ENCODE measurements at places on chromosomes 16 and 17. TPM values are rescaled to one million over a fixed set of nuclear protein-coding genes. Genes with fewer than 3 reads are reported as not detected.

ST3GAL2 gene
- 37.5 TPM for total RNA-seq

ZNF23 gene
- total RNA-seq = 14.3 TPM

SLC35G6 gene
- not detected for total RNA-seq

ABCA9 gene
- total RNA-seq = 1.3 TPM

CSH1 gene
- total RNA-seq = not detected

TPSG1 gene
- not detected for total RNA-seq

DNA sequence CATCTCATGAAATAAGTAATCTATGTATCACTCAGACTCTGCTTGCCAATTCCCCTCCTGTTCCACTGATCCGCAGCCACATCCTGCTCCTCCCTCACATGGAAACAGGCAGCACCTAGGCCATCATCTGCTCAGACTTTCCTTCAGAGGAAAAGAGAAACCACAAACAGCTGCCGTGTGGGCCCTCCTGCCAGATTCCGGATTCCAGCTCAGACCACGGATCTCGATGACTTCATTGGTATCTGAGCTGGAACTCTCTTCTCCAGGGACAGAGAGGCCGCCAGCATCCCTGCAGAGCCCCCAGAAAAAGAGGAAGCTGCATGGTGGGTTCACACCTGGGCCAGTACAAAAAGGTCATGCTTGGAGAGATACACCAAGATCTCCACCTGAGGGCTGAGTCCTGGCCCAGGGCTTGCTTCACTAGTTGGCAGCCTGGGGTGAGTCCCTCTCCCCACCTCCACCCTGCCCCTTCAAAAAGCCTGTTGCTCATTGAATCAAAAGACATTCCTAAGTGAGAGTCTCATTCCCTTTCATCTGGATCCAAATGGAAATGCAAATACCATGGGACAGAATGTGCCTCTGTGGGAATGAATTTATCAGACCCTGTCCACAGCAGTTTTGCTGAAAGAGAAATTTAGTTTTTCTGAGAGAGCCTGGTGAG, 47.2 kb downstream of the HOXB1 start:
- no peak for DNase-seq
- no peak overlapping the region for H3K27ac ChIP-seq
- peaks cover 72% of the 10 kb centered on the region for H3K27me3 ChIP-seq
- H3K36me3 ChIP-seq = no peaks in the 10 kb centered on the region
- H3K4me3 ChIP-seq = no peak overlapping the region

GRCh38 chr17:81018044-81018802, 16.7 kb upstream of the BAIAP2 start:
- H3K27me3 ChIP-seq = no peaks in the 10 kb centered on the region
- no peak for DNase-seq
- H3K4me1 ChIP-seq = peaks cover 25% of the 10 kb centered on the region

- no peaks in the 10 kb centered on the region for H3K27me3 ChIP-seq
- no peak for DNase-seq
- H3K4me1 ChIP-seq = no peaks in the 10 kb centered on the region
- no peak overlapping the region for H3K27ac ChIP-seq
These were observed 37.7 kb downstream of the SLC7A5 start for GRCh38 chr16:87831421-87832136.

DNA sequence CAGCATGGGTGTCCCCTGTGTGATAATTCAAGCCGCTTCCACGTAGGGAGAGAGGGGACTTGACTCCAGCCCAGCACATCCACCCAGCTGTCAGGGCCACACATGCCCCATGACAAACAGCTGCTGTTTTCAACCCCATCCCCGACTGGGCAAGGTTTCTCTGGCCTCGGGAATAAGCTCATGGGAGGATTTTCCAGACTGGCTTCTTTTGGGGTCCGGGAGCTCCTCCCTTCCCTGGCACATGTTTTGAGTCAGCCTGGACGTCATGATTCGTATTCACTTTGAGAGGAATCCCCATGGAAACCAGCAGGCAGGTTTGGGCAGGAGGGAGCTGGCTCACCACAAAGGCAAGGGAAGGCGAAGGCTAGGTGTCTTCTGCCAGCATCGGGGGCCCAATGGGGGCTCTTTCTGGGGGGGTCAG, 156.4 kb downstream of the CMIP start:
- DNase-seq = no peak
- no peaks in the 10 kb centered on the region for H3K27me3 ChIP-seq
- peak overlapping the region; percentile 43 for H3K27ac ChIP-seq
- H3K36me3 ChIP-seq = no peaks in the 10 kb centered on the region
- no peak overlapping the region for H3K4me3 ChIP-seq

DNA sequence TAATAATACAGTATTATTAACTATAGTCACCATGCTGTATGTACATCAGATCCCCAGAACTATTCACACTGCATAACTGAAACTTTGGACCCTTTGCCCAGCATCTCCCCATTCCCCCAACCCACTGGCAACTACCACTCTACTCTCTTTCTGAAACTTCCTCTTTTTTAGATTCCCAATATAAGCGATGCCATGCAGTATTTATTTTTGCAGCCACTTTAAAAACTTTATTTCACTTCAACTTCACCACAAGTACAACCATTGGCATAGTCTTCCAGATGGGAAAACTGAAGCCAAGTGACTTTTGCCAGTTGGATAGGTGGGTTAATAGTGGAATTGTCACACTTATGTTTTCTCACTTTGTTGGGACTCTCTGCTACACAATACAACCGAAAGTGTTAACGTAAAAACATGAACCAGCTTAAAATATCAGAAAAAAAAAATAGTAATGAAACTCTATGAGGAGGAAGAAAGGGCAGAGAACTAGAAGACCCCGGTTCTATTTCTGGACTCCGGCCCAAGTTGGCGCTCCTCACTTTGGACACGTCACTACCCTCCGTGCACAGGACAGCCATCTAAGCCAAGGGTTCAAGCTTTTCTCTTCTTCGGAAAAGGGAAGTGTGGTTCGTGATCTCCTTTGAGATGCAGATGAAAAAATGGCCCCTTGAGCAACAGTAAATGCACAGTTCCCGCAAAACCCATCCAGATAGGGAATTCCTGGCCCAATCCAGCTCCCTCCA, 743 bp downstream of the SHCBP1 start:
- no peaks in the 10 kb centered on the region for H3K27me3 ChIP-seq
- no peaks in the 10 kb centered on the region for H3K36me3 ChIP-seq
- peaks cover 33% of the 10 kb centered on the region for H3K4me1 ChIP-seq
- no peak for DNase-seq
- peak overlapping the region; percentile 94 for H3K4me3 ChIP-seq

DNA sequence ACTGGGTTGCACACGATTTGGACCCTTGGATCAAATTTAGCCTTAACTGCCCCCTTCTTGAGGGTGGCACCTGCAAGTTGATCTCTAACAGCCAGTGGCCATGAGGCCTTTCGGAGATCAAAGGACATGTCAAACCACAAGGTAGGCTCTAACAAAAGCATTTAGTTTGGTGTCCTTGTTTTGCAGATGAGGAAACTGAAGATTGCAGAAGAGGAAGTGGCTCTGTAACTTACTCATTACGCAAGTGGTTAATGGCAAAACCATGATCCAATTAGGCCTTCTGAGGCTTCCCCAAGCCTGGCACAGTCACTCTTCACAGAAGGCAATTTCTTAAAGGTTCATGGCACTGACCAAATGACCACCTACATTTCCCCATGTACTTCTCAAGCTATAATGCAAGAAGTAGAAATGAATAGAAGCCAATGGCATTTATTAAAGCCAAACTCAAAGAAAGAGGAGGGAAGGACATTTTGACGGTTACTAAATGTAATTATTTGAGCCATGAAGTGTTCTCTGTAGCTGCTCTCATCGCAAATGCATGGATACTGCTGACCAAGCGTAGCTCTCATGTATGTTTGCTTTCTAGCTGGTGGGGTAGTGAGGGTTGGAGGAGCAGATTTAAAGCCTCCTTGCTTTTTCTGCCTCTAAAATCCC, 32.8 kb upstream of the ABCC12 start:
- no peak overlapping the region for H3K4me3 ChIP-seq
- no peaks in the 10 kb centered on the region for H3K36me3 ChIP-seq
- peaks cover 3% of the 10 kb centered on the region for H3K27me3 ChIP-seq

- H3K27me3 ChIP-seq = peaks cover 51% of the 10 kb centered on the region
- peaks cover 15% of the 10 kb centered on the region for H3K4me1 ChIP-seq
- DNase-seq = no peak
These were observed 3.7 kb upstream of the CACNA1G start for GRCh38 chr17:50556803-50557202.

GRCh38 chr17:1234455-1234854, 35.8 kb upstream of the BHLHA9 start:
- H3K4me1 ChIP-seq = peaks cover 11% of the 10 kb centered on the region
- H3K4me3 ChIP-seq = no peak overlapping the region
- no peak for DNase-seq
- H3K27me3 ChIP-seq = peaks cover 48% of the 10 kb centered on the region
- H3K36me3 ChIP-seq = peaks cover 3% of the 10 kb centered on the region

DNA sequence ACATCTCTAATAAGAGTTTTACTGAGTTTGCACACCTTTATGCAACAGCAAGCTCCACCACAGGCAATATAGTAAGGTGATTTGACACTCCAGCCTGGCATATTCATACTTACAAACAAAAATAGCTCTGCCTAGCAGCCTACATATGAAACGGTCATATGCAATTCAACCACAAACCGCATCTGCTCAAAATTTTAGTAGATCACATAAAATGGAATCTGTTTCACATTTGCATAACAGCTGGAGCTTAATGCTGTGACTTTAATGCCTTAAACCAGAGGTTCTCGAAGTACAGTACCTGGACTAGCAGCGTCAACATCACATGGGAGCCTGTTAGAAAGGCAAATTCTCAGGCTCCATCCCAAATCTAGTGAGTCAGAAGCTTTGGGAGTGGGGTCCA, 578.4 kb downstream of the CDH11 start:
- H3K27me3 ChIP-seq = no peaks in the 10 kb centered on the region
- no peak for DNase-seq
- H3K4me1 ChIP-seq = no peaks in the 10 kb centered on the region
- no peak overlapping the region for H3K4me3 ChIP-seq
- H3K36me3 ChIP-seq = no peaks in the 10 kb centered on the region

GRCh38 chr17:70021726-70022125, 53.3 kb upstream of the KCNJ16 start:
- peaks cover 13% of the 10 kb centered on the region for H3K4me1 ChIP-seq
- H3K36me3 ChIP-seq = peaks cover under 1% of the 10 kb centered on the region
- no peak overlapping the region for H3K4me3 ChIP-seq

DNA sequence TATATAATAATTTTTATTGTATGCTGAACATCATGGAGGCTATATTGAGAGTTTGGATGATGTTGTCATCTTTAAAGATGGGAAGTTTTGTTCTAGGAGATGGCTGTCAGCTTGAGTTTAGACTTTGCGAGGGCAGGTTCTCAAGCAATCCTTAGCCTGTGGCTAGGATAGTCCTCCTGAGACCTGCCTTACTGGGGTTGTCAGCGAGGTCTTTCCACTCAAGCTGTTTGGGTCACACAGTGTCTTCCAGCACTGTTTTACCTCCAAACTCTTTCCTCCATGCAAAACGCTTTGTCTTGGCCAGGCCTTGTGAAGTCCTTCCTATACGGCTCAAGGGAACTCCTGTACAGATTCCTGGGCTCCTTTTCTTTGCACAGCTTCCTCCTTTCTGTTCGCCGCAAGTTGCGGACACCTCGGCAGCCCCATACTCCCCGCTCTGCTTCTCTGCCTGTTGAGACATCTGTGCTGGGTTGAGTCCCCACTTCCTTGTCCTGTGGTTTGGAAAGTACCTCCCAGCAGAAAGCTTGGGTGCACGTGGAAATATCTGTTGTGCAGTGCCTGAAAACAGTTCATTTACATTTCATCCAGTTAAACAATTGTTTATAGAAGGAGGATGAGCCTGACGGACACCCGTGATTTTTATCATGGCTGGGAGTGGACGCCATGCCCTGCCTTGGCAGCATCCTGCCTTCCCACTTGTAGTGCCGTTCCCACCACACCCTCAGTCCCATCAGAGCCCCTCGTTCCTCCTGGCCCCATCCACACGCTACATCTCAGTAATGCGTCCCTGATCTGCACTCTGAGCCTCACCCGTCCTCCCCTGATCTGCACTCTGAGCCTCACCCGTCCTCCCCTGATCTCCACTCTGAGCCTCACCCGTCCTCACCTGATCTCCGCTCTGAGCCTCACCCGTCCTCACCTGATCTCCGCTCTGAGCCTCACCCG, 55.0 kb upstream of the CBFA2T3 start:
- no peak for DNase-seq
- no peak overlapping the region for H3K4me3 ChIP-seq
- no peaks in the 10 kb centered on the region for H3K36me3 ChIP-seq

DNA sequence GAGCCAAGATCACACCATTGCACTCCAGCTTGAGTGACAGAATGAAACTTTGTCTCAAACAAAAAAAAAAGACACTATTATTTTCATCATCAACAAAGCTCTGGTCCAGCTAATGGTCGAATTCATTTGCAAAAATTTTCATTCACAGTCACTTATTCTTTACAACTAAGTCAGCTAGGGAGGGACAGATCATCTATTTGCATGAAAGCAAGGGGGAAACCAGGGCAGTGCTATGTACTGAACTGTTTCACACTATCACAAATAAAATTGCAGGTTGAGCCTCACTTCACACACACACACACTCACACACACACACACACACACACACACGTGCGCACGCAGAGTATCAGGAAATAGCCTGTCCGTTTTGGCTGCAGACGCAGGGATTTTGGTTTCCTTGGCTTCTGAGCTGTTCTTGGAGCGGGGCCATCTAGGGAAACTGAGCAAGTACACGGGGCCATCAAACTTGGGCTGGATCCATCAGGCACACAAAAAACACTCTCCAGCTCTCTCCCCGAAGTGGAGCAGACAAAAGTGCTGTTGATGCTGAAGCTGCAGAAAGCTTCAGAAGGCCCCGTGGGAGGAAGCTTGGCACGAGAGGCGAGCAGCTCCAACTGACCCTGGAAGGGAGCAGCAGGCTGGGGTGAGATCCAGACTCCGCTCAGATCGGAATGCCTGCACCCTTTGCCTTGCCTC, 44.3 kb upstream of the HELZ start:
- no peaks in the 10 kb centered on the region for H3K27me3 ChIP-seq
- H3K4me3 ChIP-seq = no peak overlapping the region
- no peak for DNase-seq
- peaks cover 15% of the 10 kb centered on the region for H3K4me1 ChIP-seq

- no peak overlapping the region for H3K4me3 ChIP-seq
- no peaks in the 10 kb centered on the region for H3K36me3 ChIP-seq
- DNase-seq = no peak
- H3K4me1 ChIP-seq = peaks cover 20% of the 10 kb centered on the region
- no peak overlapping the region for H3K27ac ChIP-seq
These were observed 23.1 kb downstream of the HSBP1 start for GRCh38 chr16:83830769-83831455.

GRCh38 chr17:62692159-62692651, 64.7 kb downstream of the MRC2 start:
- peaks cover 23% of the 10 kb centered on the region for H3K4me1 ChIP-seq
- no peak for DNase-seq
- no peaks in the 10 kb centered on the region for H3K27me3 ChIP-seq
- H3K27ac ChIP-seq = no peak overlapping the region
- no peak overlapping the region for H3K4me3 ChIP-seq

- H3K27ac ChIP-seq = no peak within 1 kb of the TSS
- H3K36me3 ChIP-seq = no peaks in the 10 kb centered on the region
- H3K27me3 ChIP-seq = peaks cover 13% of the 10 kb centered on the region
- H3K4me1 ChIP-seq = peaks cover 20% of the 10 kb centered on the region
- peak within 1 kb of the TSS; percentile 78 for H3K4me3 ChIP-seq
- DNase-seq = peak; percentile 56
These were observed at the start of gene CYB561 for GRCh38 chr17:63445954-63446752. TSS of gene CYB561 (minus strand) at chr17:63446306. CDS start at chr17:63437547, 8,759 bp downstream.

GRCh38 chr16:54180421-54181359, 105.9 kb downstream of the IRX3 start:
- H3K4me1 ChIP-seq = peaks cover 34% of the 10 kb centered on the region
- no peak overlapping the region for H3K4me3 ChIP-seq
- H3K36me3 ChIP-seq = no peaks in the 10 kb centered on the region
- no peak overlapping the region for H3K27ac ChIP-seq
- H3K27me3 ChIP-seq = peaks cover 2% of the 10 kb centered on the region

GRCh38 chr16:75924397-75924796, 198.1 kb upstream of the CPHXL start:
- no peak overlapping the region for H3K27ac ChIP-seq
- H3K4me1 ChIP-seq = peaks cover 5% of the 10 kb centered on the region
- DNase-seq = no peak
- H3K27me3 ChIP-seq = no peaks in the 10 kb centered on the region
